Stimulated activated CD8-positive, alpha-beta memory T cell treated with anti-CD3 and anti-CD28 coated beads, Interleukin-4, amount 100 ng/mL, for 24 hours (primary cell): ENCODE measurements at places on chromosomes 11 and 22.

DNA sequence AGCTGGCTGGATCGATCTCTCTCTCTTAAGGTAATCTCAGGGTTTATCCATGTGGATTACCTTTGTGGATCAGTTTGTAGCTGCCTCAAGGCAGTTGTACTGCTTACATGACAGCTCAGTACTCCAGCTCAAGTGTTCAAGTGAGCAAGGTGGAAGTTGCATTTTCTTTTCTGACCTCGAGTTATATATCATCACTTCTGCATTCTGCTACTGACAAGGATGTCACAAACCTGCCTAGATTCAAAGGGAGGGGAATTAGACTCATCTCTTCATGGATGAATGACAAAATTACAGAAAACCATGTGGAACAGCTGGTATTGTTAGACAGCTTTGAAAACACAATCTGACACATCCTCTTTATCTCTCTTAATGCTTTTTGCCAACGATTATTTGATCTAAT lies 6.1 kb upstream of the TCN2 start:
- no peak for DNase-seq

DNA sequence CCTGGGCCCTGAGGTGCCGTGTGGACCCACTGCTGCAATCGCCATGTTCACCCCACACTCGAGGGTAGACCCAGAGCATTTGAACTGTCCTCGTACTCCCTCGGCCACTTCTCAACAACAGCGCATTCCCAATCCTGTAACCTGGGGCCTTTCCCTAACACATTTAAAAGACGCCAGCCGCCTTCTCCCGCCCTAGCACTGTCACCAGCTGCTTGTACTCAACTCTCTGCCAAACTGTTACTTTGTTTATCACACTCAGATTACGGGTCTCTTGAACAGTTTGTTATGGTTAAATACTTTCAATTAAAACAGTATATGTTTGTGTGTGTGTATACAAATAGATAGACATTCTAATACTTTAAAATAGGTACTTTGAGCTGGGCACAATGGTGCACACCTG lies 20.7 kb downstream of the CDKN1C start:
- no peak for DNase-seq

DNA sequence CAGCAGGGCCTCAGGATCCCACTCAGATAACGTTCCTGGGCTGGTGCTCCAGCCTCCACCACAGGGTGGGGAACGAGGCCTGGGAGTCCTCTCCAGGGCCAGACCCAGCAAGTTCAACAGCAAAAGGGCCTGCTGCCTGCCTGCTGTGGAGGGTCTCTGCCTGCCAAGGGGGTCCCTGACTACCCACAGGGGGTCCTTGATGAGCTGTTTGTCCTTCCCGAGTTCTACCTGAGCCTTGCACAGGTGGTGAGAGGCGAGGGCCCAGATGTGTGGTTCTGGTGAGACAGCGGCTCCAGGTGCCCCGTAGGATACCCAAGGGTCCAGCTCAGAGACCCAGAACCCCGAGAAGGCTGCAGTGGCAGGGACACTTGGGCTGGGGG lies 4.4 kb downstream of the DUSP8 start:
- DNase-seq = no peak

DNA sequence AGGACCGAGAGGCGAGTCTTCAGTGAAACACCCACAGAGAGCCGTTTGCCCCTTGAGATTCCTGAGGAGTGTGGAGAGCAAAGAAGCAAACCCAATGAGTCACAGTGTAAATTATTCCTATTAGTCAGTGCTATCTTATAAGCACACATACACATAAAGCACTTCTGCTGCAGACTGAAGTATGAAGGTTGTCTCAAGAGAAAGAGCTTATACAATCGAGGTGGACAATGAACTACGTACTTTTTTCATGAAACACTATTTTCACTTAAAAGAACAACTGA lies 37.3 kb downstream of the GALNT18 start:
- no peak for DNase-seq

DNA sequence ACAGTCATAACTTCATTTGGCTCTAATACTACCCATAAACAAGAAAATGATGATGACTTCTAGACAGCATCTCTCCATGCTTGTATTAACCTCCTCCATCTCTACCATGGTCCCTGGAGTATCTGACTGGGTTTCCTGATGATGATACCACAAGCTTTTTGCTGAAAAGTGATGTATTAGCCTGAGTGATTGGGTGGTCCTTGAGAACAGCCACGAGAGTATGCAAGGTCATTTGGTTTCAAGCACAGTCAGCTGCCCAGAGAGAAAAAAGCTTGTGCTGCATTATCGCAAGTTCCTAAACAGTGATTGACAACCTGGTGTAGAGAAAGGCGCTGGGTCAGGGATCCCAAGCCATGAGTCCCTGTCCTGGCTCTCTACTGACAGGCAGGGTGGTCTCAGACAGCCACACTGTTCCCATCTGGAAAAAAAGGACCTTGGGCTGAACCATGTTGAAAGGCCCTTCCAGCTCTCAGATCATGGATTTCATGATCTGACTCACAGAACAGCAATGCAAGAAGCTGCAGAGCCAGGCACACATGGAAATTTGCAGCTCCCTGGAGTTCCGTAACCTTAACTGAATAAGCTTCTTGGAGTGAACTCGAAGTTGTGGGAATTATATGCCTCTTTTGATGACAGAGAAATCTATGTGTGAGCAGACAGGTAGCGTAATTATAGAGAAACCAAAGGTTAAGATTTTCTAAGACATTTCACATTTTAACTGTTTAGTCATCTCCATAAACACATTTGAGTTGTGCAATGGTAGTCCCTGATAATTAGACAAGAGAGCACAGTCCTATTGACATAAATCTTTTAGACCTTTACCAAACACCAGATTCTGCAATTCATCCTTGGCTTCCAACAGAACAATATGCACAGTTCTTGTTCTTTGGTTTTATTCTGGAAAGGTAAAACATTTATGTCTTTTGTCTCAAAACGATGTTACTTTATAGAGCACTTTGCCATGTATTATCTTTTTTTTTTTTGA lies 54.1 kb upstream of the UBASH3B start:
- DNase-seq = no peak

GRCh38 chr11:30583476-30584280 lies 2.5 kb downstream of the MPPED2 start:
- DNase-seq = no peak

DNA sequence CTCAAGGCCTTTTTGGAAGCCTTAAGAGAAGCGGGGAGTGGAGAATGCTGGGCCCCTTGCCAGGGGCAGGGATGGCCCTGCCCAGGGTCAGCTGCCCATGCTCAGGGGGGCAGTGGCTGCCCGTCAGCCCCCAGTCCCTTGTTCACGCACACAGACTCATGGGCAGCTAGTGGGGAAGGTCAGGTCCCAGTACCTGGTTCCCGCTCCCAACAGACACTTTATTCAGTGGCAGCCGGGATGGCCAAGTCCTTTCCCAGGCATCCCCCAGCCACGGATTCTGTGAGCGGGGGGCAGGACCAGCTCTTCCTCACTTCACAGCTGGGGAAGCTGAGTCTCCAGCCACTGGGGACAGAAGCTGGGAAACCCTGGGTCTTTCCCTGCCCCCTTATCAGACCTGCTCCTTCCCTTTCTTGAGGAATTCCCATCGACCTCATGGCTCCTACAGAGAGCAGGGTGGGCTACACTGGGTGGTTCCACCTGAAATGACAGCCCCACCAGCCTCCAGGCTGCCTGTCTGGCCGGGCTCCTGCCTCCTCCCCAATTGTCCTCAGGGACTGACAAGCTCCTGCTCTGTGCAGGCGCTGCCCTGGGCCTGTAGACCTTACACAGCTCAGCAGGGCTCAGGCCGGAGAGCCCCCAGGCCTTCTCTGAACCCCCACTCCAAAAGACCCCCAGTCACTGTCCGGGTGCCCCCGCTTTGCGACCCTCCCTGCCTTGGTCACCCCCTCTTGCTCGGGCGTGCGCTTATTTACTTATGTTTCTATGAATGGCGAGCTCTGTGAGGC lies 61.0 kb upstream of the FGF3 start:
- DNase-seq = no peak

- no peak for DNase-seq
These were observed 34.1 kb downstream of the LMO1 start for GRCh38 chr11:8229299-8230177.

- no peak for DNase-seq
These were observed 70.0 kb downstream of the NARS2 start for GRCh38 chr11:78504708-78505107.

DNA sequence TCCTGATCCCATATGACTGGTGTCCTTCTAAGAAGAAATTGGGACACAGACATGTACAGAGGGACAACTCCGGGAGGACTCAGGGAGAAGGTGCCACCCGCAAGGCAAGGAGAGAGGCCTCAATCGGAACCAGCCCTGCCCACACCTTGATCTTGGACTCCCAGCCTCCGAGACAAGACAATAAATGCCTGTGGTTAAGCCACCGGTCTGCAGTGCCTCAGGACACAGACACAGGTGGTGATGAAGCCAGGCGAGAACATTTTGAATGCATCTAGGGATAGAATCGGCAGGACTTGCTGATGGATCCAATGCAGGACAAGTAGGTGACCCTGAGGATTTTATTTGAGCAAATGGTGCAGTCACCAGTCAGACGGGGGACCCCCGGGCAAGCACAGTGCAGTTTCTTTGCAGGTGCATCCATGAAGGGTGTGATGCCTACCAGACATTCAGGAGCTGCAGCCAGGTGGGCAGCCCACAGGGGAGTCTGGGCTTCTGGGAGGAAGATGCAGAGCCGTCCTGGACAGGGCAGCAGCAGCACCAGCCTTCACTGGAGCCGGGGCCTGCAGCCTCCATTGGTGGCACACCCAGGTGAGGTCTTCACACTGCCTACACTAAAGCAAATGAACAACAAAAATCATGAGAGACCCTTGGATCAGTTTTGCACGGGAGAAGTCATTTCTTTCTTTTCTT lies 20.2 kb upstream of the SEPTIN5 start:
- no peak for DNase-seq

- no peak for DNase-seq
These were observed 17.7 kb upstream of the TYR start for GRCh38 chr11:89159974-89160373.

GRCh38 chr22:26977741-26978376 lies 320.5 kb downstream of the MIAT start:
- DNase-seq = no peak

DNA sequence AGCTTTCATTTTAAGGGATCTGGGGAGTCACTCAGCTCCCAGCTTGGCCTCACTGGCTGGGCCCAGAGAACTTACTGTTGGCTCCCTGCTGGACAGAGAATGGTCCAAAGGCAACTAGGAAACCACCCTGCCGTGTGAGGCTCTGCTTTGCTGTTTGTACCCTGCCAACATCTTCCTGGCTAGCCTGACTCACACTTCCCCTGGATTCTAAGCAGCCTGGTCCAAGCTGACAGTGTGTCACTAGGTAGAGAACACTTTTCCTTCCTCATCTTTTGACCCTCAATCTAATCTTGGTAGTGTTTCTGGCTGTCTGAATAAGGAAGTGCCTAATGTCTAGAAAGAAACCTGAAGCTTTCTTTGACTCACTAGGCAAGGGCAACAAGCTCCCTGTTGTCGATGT lies 76.7 kb downstream of the FAR1 start:
- DNase-seq = no peak

DNA sequence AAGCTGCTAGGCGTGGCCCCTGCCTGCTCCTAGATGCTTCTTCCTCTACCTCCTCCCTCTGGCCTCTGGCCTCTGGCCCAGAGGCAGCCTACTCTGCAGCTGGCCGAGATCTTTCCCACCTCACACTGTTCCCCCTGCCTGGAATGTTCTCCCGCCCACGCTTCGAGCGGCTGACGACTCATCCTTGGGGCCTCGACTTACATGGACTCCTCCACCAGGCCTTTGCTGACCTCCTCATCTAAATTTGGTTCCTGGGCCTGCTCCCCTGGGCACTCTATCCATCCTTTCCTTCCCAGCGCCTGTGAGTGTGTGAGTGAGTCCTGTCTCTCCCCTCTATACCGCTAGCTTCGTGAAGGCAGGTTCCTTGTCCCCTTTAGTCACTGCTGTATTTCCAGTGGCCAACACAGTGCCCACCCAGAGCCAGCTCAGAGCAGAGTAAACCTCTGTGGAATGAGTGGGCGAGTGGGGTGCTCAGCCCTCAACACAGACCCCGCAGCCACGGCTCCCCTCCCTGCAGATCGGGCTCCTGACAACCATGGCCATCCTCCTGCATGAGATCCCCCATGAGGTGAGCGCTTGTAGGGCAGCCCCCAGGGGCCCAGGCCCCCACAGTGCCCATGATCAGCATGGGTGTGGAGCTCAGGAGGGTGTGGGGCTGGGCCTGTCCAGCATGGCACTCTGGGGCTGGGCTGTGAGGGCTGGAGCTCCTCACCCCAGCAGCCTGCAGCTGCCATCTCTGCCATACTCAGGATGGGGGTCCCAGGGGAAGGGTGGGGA lies 5.7 kb downstream of the SLC39A13 start:
- no peak for DNase-seq

GRCh38 chr22:45319324-45319685 lies 9.6 kb downstream of the FAM118A start:
- DNase-seq = no peak

DNA sequence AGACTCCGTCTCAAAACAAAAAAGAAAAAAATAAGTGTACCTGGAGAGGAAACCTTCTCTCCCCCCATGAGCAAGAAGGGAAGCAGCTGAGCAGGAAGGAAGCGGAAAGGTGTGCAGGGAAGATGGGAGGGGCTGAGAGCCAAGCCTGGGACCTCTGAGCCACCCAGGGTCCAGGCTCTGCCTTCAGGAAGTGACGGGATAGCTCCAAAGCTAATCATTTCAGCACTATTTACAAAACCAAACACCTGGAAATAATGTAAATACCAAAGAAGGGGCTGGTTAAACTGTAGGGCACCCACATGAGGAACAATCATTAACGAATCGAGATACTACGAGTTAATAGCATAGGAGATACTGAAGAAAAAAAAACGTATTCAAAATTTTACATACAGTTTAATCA lies 27.9 kb downstream of the ARRB1 start:
- no peak for DNase-seq

- DNase-seq = no peak
These were observed 3.3 kb downstream of the TMEM121B start for GRCh38 chr22:17117890-17118289.

GRCh38 chr11:32187111-32187510 lies 96.2 kb downstream of the RCN1 start:
- no peak for DNase-seq

DNA sequence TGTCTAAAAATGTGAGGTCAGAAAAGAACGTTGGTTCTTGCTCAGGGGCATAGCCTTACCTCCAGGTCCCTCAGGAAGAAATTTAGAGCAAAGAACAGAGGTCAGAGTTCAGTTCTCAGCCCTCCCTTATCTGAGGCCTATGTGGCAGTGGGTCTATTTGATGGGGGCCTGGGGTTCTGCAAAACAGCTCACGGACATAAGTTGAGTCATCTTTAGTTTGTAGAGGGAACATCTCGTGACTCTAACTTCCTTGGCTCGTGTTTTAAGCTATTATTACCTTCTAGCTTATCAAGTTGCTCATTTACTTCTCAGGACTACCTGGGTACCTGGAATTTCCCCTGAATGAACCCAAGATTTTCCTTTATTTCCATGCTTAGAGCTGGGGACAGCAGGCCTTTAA lies 91.3 kb upstream of the AMOTL1 start:
- DNase-seq = no peak
